Tongue (tissue), 3 donors: ENCODE measurements at places on chromosomes 5 and 9. TPM values are rescaled to one million over a fixed set of nuclear protein-coding genes. Genes with fewer than 3 reads are reported as not detected.

Gene C1QTNF3
- 122 TPM for total RNA-seq

GRCh38 chr5:590346-590745 is 21.8 kb upstream of the CEP72 start:
- DNase-seq = no peak

- no peak for DNase-seq
These were observed 156.1 kb upstream of the SEMA6A start for GRCh38 chr5:116730706-116731105.

DNA sequence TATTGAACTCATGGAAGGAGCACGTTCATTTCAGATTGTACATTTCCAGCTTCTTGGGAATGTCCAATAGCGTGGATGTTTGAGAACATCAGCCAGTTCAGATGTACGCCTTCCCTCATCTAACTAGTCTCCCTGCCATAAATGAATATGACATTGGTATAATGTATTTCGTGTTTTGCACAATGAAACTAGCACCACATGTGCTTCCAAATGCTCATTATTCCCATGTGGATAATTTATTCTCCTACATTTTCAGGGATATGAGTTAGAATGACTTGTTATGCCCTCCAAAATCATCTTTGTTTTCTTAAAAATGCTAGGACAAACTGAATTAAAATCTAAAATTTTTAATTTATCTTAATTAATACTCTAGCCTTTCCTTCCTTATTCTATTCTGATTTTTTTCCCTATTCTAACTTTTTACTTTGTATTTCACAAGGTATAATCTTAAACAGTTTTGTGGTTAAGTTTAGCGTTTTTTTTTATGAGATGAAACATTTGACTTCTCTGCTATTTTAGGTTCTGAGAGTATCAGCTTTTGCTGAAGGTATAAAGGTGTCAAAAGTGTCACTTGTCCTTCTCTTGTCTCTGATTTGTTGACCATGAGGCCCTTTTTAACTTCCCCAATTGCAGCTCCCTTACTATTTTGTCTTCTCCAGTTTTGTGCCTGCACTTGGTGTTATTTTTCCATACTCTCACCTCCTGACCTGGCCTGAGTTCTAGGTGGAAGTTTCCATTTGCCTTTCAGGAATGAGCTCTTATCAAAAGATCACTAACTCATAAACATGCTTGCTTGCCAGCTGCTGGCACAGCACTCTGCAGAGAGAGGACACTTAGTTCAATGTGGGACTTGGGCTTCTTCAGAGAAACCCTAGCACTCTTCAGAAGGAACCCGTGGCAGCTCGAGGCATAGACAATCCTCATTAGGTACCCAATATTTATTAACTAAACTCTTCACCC is 106.8 kb downstream of the FRMD3 start:
- DNase-seq = no peak

- no peak for DNase-seq
These were observed 19.5 kb downstream of the BTNL9 start for GRCh38 chr5:181059297-181060230.

GRCh38 chr5:82614706-82615105 is 336.6 kb upstream of the RPS23 start:
- DNase-seq = no peak

DNA sequence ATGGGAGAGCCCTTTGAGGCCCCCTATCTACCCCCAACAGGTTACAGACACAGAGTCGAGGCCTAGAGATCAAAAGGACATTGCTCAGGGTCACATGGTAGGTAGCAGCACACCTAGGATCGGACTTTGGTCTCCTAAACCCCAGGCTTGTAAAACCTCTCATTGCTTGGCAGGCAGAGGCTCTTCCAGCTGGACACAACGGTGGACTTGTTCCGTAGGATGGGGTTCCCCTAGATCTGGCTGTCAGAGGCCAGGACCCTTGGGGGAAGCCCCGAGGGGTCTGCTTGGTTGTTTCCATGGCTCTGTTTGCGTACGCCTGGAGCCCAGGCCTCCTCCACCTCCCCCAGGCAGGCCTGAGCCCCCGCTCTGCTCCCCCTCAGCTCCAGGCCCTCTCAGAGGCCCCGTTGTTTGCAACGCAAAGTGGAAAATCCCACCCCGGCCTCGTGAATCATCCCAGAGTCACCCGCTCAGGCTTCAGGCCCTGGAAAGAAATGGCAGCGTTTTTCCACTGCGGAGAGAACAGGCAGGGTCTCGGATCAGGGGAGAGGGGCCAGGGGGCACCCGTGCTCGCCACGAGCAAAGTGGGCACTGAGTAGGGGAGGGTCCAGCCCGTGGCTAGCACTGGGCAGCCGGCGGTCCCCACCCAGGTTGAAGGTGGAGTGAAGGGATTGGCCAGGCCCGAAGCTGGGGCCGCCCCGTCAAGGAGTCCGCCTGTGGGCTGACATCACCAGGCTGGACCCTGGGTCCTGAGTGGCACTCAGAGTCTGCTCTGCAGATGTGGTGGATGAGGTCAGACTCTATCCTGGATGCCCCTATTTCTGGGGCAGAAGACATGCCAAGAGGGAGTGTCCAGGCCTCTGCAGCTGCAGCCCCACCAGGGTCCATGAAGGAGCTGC is 19.8 kb downstream of the COL27A1 start:
- peak; percentile 88 for DNase-seq

- DNase-seq = no peak
These were observed 222.8 kb upstream of the MSX2 start for GRCh38 chr5:174501461-174502069.

Gene CDH12
- 0.72 TPM for total RNA-seq

DNA sequence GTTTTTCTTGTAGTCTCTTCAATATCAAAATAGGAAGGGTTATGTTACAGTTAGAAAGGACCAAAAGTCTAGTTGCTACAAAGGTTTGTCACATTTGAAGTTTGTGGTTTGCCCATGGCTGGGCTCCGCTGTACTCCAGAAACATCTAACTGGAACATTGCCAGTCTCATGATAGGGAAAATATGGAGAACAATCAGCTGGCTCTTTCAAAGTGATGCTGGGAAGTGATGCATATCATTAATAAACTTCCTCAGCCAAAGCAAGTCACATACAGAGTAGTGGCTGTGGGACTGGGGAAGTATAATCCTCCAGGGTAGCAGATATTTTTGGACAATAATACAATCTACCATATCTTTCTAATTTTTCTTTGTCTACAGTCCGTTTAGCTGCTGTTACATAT is 8.8 kb downstream of the BTF3 start:
- no peak for DNase-seq

Gene CCL21
- 49.3 TPM for total RNA-seq

GRCh38 chr5:135053989-135054388 is 20.0 kb upstream of the PITX1 start:
- DNase-seq = no peak

DNA sequence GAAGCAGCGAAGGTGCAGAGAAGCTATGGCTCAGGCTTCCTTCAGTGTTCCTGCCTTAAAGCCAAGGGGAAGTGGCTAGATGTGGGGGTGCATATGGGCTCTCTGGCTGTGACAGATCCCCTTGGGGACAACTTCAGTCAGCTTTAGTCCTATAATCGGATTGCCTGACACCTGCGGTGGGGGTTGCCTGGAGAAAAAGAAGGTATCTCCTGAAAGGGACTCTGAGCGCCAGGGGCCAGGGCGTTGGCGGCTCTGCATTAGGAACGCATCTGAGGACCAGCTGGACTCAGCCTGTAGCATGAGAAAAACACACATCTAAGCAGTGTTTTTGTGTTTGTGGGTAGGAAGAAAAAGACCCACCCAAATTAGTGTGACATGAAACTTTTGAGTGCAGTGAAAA is 84.3 kb upstream of the OTULINL start:
- no peak for DNase-seq

Gene G3BP1
- total RNA-seq = 136 TPM

DNA sequence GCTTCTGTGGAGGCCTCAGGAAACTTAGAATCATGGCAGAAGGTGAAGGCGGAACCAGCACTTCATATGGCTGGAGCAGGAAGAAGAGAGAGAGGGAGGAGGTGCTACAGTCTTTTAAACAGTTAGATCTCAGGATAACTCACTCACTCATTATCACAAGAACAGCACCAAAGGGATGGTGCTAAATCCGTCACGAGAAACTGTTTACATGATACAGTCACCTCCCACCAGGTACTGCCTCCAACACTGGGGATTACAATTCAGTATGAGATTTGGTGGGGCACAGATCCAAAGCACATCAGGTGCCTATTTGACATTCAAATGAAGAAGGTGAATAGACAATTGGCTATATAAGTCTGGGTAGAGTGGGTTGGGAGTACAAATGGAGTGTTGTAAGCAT is 35.2 kb downstream of the FKTN start:
- no peak for DNase-seq
